ENCODE measurements at places on chromosomes 4 and X. TPM values are rescaled to one million over a fixed set of nuclear protein-coding genes. Genes with fewer than 3 reads are reported as not detected.

- DNase-seq, result no peak
Observed at GRCh38 chr4:90069151-90069550, 58.0 kb upstream of the CCSER1 start.

GRCh38 chr4:185642907-185643306, 107.6 kb upstream of the PDLIM3 start:
- no peak for DNase-seq

DNA sequence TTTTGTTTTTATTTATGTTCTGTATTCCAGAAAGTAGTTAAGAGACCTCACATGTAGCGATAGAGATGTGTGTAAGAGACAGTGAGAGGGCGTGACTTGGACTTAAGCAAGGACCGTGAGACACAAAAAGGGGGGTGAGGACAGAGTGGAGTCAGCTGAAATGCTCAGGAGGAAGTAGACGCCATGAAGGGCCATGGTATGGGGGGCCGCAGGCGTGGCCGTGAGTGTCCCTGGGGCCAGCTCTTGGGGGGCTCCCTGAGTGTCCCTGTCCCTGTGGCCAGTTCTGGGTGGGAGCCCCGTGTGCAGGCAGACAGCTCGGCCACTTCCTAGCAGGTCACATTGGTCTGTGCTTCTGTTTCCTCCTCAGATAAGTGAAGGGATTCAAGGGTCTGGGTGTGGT, 23.0 kb upstream of the MSANTD1 start:
- DNase-seq, result no peak

GRCh38 chr4:6470502-6471306, 1.7 kb downstream of the PPP2R2C start:
- no peak for DNase-seq

- no peak for DNase-seq
Observed at GRCh38 chr4:67292045-67292444, 253.3 kb downstream of the CENPC start.

- DNase-seq, result no peak
Observed at GRCh38 chr4:156754832-156755570, 216.6 kb downstream of the PDGFC start.

- no peak for DNase-seq
Observed at GRCh38 chr4:136306361-136306760, 1225.9 kb downstream of the PCDH18 start.

DNA sequence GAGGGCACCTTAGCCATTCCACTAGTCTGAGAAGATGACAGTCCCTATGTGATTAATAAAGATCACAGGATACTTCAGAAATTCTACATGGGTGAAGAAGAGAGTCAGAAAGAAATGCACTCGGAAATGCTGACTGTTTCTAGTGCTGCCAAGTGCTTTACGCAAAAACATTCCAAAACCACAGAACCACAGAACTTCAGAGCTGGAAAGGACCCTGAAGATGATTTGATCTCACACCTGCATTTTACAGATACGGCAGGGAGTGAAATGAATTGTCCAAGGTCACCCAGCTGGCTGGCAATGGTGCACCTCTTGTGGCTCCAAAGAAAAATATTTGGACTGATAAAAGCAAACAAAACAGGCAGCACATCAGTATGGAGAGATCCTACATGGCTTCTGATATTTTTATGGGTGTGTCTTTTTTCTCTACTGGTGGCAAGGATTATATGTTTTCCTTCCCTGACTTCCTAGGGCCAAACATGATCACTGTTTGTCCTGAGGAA, 115.9 kb downstream of the MAML3 start:
- DNase-seq, result no peak

WNK3 gene
- 5.4 TPM for polyA plus RNA-seq

FABP2 gene
- 1.0 TPM for polyA plus RNA-seq
